ENCODE measurements at places on chromosomes 12 and 14.

DNA sequence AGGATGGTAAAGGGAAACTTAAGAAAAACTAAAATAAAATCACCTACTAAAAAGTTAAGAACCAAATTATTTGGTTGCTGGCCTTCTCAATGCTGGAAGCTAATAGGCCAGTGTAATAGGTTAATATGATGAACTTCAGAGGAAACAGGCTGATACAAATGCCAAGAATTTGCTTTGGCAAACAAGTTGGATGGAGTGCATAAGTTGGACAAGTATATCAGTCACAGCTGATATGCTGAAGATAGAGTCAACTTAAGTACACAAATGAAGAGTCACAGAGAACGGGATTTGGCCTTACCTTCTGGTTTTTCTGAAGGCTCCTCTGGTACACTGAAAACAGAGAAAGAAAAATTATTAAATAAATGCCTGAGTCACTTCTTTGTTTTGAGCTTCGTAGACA lies 48.2 kb downstream of the ZFYVE26 start:
- DNase-seq, result no peak

- peak; percentile 85 for DNase-seq
Measured at GRCh38 chr12:47820631-47821345, 1.1 kb upstream of the HDAC7 start.

GRCh38 chr12:3727877-3728632 lies 24.9 kb downstream of the CRACR2A start:
- DNase-seq, result no peak

DNA sequence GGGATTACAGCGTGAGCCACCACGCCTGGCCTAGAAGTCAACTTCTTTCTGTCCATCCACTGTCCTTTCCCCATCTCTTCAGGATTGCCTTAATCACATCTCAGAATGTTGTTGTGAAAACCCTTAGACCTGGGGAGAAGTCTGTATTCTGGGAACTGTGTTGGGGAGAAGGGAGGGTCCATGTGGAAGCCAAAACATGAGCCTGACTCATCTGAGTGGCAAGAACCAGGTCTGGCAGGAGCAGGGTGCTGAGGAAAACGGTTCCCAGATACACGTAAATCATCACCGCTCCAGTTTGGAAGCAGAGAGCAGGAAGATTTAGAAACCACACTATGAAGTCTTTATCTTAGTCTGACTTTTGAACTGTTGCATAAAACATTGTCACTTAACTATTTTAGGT lies 245.6 kb upstream of the RGS6 start:
- no peak for DNase-seq

- DNase-seq, result no peak
Measured at GRCh38 chr12:62657363-62657632, 190.7 kb downstream of the MON2 start.

All from mammary epithelial cell (primary cell).